ENCODE measurements at places on chromosomes 7 and 10. TPM values are rescaled to one million over a fixed set of nuclear protein-coding genes. Genes with fewer than 3 reads are reported as not detected.

- no peak for DNase-seq
Measured at GRCh38 chr10:61554925-61555324, 101.7 kb upstream of the TMEM26 start.

DNA sequence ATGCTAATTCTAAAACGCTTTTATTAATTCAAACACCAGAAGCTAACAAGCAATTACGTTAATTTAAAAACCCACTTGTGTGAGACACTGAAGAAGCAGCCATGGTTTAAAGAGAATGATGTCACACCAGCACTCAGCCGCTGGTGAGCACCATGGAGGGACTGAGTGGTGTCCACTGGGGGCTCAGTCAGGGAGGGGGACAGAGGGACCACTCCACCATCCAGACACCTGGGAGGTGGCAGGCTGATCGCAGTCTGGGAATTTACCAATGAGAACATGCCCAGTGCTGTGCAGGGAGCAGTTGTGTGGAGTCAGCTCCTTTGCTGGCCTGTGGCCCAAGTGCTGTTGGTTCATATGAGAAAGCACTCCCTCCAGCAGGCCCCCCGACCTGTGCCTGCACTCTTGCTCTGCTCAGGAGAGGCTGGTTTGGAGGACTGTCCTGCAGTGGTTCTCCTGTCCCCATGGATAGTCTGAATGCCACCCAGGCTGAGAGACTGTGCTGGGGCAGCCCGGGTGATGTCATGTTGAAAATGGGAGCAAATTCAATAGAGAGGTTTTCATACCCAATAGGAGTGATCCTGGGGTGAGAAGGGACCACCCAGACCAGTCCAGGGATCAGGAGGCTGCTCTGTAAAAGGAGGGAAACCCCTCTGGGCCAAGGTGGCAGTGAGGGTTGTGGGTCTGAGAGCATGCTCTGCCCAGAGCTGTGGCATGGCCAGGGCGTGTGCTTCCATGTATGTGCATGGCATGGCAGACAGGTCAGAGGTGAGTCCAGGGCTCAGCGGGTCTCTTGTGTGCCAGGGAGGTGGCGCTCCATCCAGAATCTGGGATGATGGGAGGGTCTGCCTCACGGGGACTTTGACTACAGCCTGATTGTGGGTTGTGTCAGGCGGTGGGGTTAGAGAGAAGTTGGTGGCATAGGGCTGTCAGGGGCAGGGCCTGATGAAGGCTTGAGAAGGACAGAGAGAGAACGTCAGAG, 12.7 kb downstream of the ADCY1 start:
- DNase-seq, result no peak

GRCh38 chr10:17650416-17650815, 6.5 kb downstream of the STAM start:
- no peak for DNase-seq

- no peak for DNase-seq
Measured at GRCh38 chr7:36788825-36789470, 64.7 kb upstream of the AOAH start.

The ATAD1 gene
- total RNA-seq, result 0.81 TPM

The MMRN2 gene
- total RNA-seq, result 1.8 TPM

The LRRD1 gene
- 0.12 TPM for total RNA-seq

Measured in H4 (cell line).